ENCODE measurements at places on chromosomes 1 and 21.

GRCh38 chr1:19367584-19368041 lies 55.5 kb downstream of the SLC66A1 start:
- DNase-seq, result no peak

DNA sequence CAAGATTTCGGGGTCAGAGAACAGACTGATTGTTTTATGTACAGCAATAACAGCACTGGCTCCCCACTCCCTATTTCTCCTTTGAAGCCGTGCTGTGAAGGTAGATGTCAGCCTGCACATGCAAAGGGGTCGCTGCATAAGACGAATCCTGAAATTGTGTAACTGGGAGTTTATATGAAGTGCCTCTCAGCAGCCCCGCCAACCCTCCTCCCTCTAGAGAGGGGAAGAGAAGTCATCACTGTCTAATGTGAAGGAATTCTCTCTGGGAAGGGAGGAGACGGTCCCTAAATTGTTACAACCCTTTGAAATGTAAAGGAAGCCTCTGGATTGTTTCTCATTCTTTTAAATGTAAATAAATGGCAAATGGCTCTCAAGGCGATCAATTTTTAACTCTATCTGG lies 545.3 kb downstream of the PLA2G4A start:
- no peak for DNase-seq

- no peak for DNase-seq
Observed at GRCh38 chr21:20875742-20876141, 122.5 kb upstream of the NCAM2 start.

DNA sequence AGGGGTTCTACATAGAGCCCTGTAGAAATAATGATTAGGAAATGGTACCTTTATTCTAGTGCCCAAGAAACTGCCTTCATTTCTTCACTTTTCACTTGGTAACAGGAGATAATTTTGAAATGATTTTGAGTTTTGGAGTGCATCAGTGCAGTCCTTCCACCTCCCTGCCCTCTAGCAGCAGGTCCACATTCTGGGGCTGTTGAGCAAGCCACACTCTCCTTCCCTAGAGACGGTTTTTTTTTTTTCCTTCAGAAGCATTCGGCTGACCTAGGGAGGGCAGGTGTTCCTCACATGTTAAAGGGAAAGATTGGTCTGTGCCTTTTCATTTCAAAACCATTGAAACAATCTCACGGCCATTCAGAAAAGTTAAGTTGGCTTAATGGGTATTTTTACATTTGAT lies 39.8 kb downstream of the SLC37A1 start:
- no peak for DNase-seq

DNA sequence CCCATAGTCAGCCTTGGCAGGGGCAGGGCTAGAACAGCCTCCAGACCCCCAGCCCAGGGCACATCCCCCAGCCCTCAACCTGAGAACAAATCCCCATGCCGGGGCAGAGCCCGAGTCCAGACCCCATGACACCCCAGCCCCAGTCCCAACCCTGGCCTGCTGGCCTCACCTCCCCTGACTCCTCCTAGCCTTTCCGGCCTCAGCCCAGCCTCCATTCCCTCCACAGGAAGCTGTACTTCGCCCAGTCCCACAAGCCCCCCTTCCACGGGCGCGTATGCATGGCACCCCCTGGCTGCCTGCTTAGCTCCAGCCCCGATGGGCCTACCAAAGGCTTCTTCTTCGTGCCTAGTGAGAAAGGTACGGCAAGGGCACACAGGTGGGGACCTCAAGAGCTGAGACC lies 50.4 kb downstream of the DISP3 start:
- DNase-seq, result no peak

- DNase-seq, result no peak
Observed at GRCh38 chr1:79760531-79760930, 754.0 kb upstream of the ADGRL4 start.

DNA sequence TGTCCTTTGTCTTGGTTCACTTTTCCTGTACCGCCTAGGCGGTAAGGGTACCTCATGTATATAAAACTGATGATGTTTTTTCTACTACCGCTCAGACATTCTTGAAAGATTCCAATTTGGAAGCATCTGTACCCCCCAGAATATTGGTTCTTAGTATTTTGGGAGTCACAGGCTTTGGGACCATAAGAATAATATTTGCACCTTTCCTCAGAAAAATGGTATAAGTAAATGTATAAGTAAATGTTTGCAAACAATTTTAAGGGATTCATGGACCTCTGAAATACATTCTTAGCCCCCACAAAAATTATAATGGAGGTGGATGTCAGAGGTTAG lies 677 bp downstream of the SRP9 start:
- DNase-seq, result no peak

DNA sequence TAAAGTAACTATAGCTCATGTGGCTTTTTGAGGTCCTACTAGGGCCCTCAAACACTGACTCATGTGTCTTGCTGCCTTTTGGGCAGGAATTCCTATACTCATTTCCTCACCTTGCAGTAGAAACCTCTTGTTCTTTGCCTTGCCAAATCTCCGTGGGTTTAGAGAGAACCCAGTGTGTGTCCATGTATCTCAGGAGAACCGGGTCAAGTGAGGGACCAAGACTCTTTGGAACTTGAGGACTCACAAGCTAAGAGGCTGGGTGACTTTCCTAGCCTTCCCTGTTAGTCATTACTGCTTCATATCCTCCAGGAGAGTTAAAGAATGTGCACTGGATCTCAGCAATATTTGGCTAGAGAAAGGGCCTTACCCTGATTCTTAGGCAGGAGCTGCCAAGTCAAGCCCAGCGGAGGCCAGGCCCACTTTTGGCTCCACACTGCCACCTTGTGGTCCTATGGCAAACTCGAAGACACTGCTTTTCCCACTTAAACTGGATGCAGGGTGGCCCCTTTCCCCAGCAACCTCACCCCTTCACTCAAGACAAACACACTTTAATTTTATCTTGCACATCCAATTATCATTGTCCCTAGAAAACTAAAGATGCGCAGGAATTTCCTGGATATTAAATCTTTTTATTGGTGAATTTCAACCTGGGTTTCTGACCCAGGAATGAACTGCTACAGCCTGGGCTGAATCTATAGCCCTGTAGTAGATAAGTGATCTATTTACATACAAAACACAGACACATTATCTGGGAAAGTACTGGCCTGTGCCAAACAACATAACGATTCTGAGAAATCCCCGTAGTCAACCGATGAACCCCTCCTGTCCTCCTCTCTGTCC lies 10.6 kb downstream of the AVPR1B start:
- peak; percentile 70 for DNase-seq

DNA sequence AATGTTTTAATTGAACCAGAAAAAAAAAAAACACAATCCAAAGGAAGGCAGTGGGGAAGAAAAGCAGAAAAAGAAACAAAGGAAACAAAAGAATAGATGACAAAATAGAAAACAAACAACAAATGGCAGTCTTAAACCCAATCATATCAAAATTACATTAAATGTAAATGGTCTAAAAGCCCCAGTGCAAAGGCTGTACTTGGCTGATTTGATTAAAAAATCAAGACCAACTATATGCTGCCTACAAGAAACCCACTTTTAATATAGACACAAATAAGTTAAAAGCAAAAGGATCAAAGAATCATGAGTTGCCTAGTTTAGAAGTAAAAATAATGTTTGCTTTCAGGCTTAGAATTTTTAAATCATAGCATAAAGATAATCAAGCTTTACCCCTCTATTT lies 19.8 kb upstream of the C1orf115 start:
- no peak for DNase-seq

DNA sequence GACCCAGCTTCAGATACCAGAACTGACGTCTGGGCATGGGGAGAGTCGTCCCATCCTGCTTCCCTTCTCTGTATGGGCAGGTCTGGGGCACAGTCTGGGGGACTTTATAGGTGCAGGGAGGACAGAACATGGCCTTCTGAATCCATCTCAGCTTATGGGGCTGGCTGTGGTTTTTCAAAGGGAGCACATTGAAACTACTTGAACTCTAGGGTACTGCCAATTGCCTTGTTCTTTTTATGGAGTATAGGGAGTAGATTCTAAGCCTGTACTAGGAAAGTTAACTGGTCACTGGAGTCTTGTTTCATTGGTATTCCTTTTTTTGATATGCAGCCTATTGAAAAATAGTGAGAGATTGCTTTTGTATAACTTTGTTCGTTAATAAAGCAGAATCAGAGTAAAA lies 90.2 kb downstream of the ATP5PO start:
- DNase-seq, result no peak

DNA sequence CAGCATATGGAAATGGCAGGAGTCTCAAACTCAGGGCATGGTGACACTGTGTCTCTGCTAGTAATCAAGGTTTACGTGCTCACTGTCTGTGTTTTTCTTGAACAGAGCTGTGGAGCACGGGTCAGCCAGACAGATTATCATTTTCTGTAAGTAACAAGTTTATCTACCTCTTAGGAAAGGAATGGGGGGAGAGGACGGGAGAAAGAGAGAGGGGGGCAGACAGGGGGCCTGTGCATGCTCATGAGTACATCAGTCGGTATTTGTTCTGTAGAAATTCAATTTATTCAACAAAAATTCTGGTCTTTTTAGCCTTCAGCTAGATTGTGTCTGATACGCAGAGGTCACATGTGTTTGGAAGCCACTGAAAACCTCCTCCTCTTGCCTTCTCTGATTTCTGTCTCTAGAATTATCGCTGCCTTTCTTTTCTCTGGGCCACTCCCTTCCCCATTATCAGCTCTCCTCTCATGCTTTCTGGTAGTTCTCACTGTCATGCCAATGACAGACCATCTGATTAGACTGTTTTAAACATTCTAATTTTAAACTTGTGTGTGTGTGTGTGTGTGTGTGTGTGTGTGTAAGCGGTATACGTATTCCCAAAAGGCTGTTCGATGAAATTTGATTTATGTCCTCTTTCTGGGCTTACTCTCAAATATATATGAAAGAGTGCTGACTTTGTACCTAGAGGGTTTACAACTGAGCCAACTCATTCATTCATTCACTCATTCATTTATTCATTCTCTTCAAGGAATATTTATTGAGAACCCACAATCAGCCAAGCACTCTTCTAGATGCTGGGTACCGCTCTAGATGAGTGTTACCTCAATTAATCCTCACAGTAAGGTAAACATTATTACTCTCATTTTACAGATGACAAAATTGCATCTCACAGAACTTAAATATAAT lies 636.9 kb downstream of the KIF26B start:
- DNase-seq, result no peak

DNA sequence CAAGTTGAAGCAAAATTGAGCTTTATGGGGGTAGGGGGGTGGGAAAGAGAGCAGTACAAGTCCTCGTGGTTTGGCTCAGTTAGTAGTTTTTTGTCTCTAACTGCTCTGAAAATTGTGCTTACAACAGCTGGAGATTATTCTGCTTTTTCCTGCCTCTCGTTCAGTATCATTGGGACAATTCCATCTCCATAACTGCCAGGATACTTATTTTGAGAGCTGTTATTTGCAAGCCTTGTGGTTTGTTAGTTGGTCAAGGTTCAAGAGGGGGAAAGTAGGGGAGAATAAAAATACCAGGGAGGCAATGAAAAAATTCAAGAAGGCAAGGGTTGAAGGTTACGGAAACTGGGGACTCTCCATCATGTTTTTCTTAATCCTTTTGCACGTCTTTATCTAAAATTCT lies 811.8 kb upstream of the ADGRL2 start:
- DNase-seq, result no peak

GRCh38 chr1:110690709-110691365 lies 16.1 kb upstream of the KCNA3 start:
- no peak for DNase-seq

DNA sequence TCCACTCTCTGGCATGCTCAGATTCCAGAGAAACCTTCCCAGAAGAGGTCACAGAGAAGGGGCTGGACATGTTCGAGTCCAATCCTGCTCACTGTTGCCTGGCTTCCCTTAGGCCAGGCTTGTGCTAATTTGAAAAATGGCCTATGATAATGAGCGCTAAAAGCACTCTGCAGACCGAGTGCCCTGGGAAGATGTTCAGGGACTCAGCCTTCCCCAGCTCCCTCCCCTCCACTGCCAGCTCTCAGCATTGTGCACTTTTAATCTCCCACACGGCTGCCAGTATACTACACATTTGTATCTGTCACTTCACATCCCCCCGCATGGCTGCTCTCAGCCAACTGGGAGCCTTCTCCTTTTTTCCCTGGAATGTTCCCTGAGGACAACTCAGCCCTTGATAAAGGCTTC lies 24.1 kb downstream of the FAM163A start:
- no peak for DNase-seq

DNA sequence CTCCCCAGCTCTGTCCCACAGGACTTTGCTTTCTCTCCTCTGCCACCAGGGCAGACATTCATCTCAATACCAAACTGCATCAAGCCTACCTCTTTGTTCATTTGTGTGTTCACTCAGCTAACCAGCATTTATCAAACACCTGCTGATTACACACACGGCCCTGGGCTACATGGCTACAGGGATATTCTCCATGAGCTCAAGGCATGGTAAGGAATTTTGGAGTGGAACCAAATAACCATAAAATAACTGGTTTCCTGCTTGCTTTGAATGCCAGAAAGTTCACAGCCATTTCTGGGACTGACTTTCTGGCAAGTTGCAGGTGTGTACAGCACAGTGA lies 54.6 kb downstream of the LDLRAD2 start:
- no peak for DNase-seq

- no peak for DNase-seq
Observed at GRCh38 chr1:84711121-84711520, 20.9 kb upstream of the SSX2IP start.

DNA sequence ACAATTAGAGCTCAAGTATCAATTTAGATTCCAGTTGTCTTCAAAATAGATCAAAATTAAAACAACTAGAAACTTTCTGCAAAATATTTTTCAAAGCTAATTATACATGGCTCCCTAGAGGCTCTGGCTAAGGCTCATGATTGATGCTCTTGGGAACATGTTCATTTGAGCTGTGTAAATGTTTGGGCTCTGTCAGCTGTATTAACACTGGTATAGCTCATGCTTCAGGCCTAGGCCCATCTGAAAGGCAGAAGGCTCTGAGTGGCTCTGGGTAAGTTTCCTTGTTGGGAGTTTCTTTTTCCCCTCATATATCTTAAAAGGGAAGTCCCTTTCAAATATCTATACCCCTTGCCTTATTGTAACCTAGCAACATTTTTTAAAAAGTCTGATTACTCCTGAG lies 81.3 kb downstream of the UROD start:
- DNase-seq, result no peak

GRCh38 chr1:190243056-190243455 lies 234.6 kb downstream of the BRINP3 start:
- no peak for DNase-seq

DNA sequence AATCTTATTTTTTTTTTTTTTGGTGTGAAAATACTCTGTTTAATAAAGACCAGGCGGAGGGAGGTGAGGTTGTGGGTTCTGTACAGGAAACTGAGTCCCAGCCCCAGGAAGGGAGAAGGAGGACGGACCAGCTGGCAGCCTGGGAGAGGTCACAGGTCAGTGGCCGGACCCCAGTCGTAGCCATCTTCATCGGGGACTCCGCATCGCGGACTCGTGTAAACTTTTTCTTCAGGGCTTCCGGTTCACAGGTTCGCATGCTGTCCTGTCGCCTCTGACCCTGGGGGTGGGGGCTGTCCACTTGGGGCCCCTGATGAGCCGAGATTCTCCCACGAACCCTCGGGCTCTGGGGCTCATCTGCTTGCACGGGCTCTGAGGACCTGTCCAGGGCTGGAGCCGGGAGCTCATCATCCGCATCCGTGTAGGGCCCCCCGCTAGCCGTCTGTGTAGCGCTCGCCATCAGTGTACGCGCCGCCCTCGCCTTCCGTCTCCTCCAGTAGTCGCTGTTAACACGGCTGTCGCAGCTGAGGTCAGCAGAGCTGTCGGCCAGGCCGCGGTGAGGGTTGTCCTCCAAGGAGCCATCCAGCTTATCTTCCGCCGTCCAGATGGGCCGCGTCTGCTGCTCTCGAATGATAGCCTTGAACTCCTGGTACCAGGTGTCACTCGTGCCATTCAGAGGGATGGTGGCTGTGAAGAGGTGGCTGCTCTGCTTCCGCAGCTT lies 975.7 kb upstream of the PRMT6 start:
- no peak for DNase-seq
